ENCODE measurements at places on chromosomes 6 and 20.

- no peak for DNase-seq
Observed at GRCh38 chr20:35954907-35955251, 577 bp upstream of the SCAND1 start.

- DNase-seq = no peak
Observed at GRCh38 chr6:168527451-168528210, 86.6 kb downstream of the SMOC2 start.

DNA sequence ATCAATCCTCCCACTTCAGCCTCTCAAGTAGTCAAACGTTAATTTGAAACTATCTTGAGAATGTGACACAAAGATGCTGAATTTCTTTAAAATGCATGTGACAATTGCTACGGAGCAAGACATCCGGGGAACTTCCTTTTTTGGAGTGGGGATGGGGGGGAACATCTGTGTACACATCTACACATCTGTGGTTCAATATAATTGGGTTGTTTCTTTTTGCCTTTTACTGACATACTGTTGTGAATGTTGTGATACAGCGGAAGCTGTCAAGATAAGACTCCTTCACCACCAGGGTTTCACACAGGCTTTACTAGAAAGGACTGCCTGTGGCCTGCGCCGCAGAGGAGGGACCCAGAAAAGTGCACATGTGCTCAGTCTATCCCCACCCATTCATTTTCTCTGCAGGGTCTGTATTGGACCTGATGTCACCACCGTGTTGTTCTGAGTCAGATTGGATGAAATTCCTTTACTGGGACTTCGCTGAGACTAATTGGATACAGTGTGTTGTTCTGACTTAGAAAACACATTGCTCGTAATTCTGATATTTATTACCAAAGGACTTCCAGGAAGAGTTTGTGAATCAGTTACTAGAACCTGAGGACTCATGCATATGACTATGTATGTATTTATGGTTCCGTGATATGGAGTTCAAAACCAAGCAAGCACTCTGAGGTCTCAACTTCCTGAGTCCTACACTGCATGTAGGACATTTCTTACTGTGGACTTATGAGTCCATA lies 98.7 kb upstream of the SGK1 start:
- DNase-seq = no peak

DNA sequence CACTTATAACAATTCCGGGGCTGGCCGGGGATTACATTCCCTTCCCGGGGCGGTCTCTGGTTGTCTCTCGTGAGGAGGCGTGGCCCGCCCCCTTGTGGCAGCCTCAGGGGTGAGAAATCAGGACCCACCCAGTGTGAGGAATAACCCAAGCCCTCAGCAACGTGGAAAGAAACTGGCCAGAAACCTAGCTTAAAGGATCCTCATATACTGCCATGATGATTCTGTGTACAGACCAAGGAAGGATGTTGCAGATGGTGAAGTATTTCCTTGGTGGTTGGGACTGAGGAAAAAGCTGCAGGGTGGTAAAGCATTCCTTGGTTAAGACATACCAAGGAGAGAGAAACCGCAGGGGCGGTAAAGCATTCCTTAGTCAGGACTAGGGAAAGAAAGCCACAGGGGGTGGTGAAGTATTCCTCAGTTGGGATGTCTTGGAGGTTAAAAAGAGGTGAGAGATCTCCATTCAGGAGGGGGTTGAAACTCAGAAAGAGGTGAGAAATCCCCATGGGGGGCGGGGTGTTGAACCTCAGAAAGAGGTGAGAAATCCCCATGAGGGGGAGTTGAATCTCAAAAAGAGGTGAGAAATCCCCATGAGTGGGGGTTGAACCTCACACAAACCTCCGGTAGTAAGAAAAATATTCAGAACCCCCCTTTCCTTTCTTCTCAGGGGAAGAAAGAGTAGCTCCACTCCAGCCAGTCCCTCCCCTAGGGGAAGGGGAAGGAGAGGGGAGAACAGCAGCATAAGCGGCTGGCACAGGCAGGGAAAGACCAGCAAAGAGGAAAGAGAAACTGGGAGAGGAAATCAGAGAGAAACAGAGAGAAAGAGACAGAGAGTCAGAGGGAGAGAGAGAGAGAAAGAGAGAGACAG lies 238.1 kb downstream of the RNGTT start:
- no peak for DNase-seq

GRCh38 chr6:118371955-118372354 lies 176.1 kb upstream of the PLN start:
- DNase-seq = no peak

DNA sequence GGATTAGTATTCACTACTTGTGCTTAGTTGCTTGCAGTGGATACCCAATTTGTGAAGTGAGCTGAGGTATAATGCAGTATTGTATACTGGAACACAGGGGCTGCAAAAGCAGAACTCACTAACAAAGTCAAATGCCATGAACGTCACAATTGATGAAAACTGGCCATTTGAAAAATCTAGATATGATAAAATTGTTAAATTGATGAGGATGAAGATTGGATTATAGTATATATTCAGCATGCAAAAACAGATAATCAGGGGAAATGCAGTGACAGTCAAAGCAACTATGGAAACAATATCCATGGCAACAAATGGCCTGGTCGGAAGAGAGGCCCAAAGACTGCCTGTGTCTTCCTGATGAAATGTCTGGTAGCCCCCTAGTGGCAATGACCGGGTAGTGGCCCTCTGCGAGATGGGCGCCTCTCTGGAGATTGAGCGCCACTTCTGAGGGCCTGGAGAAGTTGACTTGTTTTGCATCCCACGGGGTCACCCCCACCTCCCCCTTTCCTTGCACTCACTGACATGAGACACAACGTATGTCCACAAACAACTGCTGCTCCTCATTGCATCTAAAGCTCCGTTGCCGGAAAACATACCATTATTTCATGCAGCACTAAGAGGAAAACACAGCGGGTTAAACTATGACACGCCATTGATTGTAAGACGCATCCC lies 43.6 kb downstream of the C6orf15 start:
- DNase-seq = peak; percentile 78

- DNase-seq = no peak
Observed at GRCh38 chr20:32830437-32830836, 10.7 kb downstream of the MAPRE1 start.

DNA sequence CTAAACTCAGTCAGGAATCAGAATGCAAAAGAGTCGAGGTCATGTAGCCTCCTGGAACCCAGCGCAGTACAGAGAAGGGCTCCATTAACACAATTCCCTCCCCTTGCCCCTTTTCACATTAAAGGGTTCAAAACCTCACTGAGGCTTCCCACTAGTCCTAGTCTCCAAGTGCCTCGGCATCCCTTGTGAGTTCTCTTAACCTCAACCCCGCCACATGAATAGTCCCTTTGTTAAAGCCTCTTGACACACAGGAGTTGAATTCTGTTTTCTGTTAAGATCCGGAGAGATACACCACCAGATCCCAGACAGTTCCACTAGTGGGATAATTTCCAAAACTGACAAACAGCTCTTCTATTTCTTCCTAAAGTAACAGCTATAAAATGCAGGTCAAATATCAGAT lies 17.8 kb downstream of the PTPRT start:
- DNase-seq = no peak

- DNase-seq = peak; percentile 77
Observed at GRCh38 chr20:1674361-1674760, 16.8 kb upstream of the SIRPG start.

- peak; percentile 82 for DNase-seq
Observed at GRCh38 chr6:26233649-26234420, 131.2 kb upstream of the BTN3A2 start.

- no peak for DNase-seq
Observed at GRCh38 chr20:46580613-46581205, 30.3 kb upstream of the OCSTAMP start.

DNA sequence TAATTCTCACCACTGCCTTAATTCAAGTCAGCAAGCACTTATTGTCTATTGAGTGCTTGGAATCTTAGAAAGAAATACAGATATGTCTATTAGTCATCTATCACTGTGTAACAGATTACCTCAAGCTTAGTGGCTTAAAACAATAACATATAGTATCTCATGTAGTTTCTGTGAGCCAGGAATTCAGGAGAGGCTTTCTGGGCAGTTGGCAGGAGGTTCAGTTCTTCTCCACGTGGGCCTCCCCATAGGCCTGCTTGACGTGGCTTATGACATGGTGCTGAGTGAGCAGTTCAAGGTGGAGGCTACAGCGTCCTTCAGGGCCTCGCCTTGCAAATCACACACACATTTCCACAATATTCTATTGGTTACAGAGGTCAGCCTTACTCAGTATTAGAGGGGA lies 69.7 kb downstream of the DTD1 start:
- no peak for DNase-seq

DNA sequence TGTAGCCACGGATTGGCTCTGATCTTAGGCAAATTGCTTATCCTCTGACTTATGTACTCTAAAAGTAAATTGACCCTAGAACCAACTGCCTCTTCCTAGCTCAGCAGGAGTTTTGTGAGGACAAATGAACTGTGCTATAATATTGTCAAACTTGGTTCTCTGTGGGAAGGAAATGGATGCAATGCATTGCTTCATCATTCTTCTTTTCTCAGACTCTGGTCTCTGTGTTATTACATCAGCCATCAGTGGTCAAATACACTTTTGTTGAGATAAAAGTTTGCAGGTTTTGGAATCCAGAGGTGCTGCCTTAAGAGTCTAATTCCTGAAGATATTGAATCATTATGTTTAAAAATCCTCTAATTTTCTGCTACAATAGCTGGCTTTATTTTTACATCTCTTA lies 64.9 kb downstream of the SLC24A3 start:
- no peak for DNase-seq

GRCh38 chr6:79250559-79250958 lies 16.1 kb upstream of the HMGN3 start:
- DNase-seq = no peak

DNA sequence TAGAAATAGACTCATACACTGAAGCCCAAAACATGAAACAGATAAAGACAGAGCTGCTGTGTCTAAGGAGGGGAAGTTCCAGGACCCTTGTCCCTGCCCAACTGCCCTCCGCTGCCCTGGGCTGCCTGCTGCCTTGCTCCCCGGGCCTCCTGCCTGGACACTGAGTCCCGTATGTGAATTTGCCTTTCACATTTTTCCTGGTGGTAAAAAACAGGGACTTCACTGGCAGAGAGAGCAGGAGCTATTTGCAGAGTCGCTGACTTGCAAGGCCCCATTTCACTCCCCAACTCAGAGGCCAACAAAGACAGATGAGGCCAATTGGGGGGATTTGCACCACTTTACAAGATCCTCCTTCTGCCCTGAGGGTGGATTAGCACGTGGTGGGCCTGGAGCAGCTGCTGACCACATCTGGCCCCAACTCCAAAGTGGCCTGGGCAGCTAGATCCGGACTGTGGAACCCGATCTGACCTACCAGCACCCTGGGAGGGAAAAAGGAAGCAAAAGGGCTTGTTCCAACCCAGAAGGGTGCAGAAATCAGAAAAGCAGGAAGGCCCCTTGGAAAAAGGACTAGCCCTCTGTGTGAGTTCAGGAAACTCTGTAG lies 61.4 kb downstream of the NOL4L start:
- DNase-seq = no peak

DNA sequence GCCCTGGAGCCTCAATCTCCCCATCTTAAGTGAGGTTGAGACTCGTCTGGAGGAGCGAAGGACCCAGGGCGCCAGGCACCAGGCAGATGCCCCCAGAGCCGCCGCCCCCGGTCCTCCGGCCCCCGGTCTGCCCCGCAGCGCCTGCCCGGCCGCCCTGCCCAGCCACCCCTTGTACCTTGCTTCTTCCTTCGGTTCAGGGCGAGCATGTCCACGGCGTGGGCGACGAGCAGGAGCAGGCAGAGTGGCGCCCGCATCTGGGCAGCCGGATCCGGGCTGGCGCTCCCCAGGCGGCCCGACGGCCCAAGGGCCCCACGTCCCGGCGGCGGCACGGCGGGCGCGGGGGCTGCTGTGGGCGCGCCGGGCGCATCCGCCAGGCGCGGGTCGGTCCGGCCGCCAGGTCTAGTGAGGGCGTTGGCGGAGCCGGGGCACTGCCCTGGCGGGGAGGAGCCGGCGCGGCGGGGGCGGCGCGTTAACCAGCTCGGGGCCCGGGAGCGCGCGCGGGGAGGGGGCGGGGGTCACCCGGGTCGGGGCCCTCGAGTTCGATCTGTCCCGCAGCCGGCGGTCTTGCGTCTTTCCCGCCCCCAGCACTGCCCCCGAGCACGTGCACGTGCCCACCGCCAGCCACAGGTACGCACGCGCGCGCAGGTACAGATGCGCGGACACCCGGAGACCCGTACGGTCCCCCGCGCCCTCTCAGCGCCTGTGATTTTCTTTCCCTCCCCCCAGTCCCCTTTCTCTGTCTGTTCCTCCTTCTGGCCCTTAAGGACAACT lies at the start of gene RSPO4:
RSPO4 (minus strand) TSS at position 401 of the 771 bp plus-strand sequence; CDS start at position 254, 147 bp downstream.
- no peak for DNase-seq

GRCh38 chr20:46965477-46965876 lies 70.8 kb downstream of the EYA2 start:
- no peak for DNase-seq

DNA sequence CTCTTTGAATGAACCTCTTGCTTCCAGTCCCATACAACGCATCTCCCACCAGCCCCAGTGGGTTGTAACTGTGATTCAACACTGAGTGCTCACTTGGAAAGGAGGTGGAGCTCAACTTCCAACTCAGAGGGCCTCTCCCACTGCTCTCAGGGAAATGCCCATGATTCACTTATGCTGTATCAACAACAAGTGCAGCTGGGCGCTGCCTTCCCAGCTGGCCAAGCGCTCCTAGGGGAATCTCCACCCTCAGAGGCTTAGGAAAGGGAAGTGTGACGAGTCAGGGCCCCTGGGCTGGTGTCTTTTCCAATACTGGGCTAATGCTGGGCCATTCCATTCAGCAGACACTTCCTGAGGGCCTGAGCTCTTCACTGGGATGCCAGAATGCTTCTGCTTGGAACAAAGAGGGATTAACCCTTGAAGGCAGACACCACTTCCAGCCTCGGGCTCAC lies 8.1 kb upstream of the OCSTAMP start:
- no peak for DNase-seq

DNA sequence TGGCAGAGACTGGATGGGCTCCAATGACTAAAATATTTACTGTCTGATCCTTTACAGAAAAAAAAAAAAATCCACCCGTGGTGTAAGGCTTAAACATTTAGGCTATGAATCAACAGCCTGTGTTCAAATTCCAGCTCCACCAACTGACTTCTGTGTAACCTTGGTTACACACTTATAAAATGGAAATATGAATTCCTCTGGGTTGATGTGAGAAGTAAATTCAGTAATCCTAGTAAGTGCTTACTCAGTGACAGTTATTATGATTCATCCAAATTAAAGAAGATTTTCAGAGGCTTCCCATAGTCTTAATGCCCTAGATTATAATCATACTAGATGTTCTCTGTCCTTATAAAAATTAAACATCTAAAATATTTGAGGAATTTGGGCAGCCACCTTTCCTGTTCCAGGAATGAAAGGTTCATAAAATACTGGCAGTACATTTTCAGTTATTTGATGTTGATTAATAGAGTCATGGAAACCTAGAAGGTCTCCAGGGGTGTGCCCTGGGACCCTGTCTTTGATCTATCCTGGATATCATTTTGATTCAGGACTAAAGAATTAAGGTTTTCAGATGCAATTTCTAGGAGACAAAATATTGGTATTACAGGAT lies 180.3 kb upstream of the ZNF217 start:
- DNase-seq = no peak

Measured in activated naive CD4-positive, alpha-beta T cell treated with anti-CD3 and anti-CD28 coated beads, Interleukin-2, amount 10 ng/mL, durations not matched to agents 7 days and 5 days (primary cell).